ENCODE measurements at places on chromosomes 2 and 18.
A peak's percentile ranks its signal among the peaks of the same experiment; 100 is the strongest.

DNA sequence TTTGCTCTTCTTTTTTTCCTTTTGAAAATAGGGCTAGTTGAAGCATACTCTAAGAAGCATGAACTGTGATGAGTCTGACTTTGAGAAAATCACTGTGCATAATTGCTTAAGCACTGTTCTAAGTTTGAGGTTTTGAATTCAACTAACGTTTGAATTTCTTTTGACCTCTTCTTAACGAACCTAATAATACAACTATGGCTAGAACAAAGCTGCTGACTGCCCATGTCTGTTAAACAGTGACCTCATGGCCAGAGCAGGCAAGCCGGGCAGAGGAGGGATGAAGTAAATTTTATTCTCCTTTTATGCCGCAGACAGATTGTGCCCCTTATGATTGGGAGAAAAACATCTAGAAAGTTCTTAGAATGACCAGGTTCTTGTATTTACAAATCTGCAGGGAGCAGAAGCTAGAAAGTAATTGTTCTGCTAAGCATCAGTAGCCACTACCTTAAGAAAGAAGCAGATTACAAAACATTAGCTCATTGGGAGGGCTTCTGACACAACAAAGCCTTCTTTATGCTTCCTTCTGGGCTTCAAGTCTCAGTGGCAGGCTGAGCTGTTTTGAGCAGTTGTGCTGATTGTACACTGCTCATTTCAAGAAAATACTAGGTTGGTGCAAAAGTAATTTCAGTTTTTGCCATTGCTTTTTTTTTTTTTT lies 97.8 kb upstream of the RASGRP3 start:
- DNase-seq: no peak

DNA sequence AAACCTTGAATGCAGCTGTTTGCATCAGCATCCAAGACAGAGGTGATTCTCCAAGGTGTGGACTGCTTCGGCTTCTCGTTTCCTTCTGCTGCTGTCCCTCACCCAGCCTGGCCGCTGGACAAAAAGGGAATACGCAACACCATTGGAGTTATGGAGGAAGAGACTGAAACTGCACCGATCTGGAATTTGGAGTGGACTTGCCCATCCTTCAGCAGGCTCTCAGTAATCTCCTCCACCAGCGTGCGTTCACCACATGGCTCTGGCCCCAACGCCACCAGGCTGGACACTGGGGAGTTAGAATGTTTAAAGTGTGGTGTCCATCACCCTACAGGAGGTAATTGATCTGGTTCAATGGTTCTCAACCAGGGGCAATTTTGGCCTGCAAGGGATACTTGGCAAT lies 41.4 kb upstream of the ID2 start:
- DNase-seq: no peak

- no peak for DNase-seq
These were observed 99.0 kb downstream of the CPS1 start for GRCh38 chr2:210655229-210655975.

GRCh38 chr2:240825476-240825875 lies 5.5 kb upstream of the KIF1A start:
- DNase-seq: no peak

GRCh38 chr2:180742801-180743200 lies 237.6 kb upstream of the UBE2E3 start:
- no peak for DNase-seq

DNA sequence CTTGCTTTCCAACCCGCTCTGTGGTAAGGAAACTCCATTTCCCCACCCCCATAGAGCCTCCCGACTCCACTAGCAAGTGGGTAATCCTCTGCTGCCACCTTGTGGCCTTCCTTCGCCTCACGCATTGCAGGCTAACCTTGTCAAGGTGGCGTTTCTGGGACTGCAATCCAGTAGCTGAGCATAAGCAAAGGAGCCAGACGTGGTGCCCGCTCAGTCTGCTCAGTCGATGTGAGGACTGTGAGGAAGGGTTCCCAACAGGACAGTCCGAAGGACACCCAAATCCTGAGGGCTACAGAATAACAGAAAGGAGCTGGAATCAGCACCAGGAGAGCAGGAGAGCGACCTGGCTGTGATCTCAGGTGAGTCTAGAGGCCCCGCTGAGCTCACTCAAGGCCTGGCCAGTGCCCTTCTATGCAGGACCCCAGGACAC lies 144.2 kb downstream of the SUCLG1 start:
- peak; percentile 76 for DNase-seq

DNA sequence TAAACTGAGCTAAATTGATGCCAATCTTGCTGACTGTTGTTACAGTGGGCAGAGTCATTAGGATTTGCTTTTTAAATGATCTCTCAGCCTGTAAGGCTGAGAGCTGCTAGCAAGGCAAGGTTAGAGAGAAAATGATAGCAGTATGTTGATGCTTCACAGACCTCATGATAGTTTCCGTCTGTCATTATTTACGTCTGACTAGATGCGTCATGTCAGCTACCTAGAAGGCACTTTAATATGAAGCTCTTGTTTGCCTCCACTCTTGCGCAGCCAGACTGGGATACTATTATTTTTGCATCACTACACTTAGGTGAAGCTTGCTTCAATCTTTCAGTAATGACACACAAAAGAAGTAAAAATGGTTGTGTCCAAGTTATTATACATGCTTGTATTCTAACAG lies 313.8 kb downstream of the LNPK start:
- DNase-seq: no peak

Data from RKO (cell line).